ENCODE measurements at places on chromosomes 6 and 20.

GRCh38 chr6:162119341-162119740, 608.2 kb downstream of the PRKN start:
- DNase-seq: no peak

GRCh38 chr6:164085091-164086075, 670.9 kb downstream of the QKI start:
- DNase-seq: no peak

DNA sequence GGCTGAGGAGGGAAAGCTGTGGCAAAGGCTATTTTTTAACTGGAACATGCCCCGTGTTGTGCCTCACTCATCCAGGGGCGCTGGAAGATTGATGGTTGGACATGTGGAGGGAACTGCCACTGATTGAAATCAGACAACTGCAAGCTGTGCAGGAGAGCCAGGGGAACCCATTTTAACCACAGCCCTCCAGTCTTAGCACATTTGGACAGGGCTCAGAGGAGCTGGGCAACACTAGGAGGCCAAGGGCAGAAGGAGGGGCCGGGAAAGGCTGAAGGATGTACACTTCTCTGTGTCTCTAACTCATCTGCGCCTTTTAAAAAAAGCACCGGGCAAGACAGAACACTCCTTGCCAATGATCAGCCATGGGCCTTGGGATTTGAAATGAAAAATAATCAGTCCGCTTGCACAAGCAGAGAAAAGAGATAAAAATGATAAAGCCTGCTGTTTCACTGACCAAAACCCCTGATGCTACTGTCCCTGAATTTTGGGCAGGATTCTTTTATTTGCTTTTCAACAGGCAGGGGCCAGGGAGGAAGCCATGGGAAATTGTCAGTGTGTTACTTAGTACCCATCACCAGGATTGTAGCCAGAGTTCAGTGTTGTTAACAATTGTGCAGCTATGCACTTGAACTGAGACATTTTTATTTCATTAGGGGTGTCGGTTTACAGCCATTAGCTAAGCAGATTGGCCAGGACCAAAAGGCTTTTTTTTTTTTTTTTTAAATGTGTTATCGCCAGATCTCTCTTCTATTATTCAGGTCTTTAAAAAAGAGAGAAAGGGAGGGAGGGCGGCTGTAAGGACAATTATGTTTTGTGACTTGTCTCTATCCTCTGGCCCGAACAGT, 109.3 kb upstream of the EYA4 start:
- no peak for DNase-seq

- no peak for DNase-seq
Observed at GRCh38 chr6:38417521-38417920, 222.2 kb downstream of the BTBD9 start.

GRCh38 chr6:130625825-130626527, 201.2 kb upstream of the SMLR1 start:
- DNase-seq: no peak

Data from stimulated activated CD8-positive, alpha-beta memory T cell treated with anti-CD3 and anti-CD28 coated beads, Interleukin-2, amount 100 ng/mL, for 1 hour (primary cell).